Upper lobe of right lung (tissue), 1 donor: ENCODE measurements at places on chromosomes 12 and 14. TPM values are rescaled to one million over a fixed set of nuclear protein-coding genes. Genes with fewer than 3 reads are reported as not detected.

- no peak for DNase-seq
These were observed 137.8 kb upstream of the GSC start for GRCh38 chr14:94907626-94908261.

GRCh38 chr12:12626471-12626870 lies 14.8 kb downstream of the CREBL2 start:
- no peak for DNase-seq

DNA sequence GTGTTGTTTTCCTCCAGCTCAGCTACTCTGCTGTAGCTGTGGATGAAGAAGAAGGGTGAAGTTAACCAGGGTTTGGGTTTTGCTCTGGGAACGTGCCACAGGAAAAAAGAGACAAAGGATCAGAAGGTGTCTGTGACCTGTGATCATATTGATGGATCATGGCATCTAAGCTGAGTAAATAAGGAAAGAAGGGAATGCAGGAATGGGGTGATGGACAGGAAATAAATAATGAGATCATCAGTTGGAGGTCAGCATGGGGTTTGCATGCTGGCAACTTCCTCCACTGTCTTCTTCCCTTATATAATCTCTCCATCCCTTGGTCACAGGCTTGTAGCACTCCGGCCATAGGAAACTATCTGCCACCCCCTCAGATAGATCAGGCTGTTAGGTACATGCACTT lies 430.3 kb upstream of the PDE3A start:
- DNase-seq, result no peak

DNA sequence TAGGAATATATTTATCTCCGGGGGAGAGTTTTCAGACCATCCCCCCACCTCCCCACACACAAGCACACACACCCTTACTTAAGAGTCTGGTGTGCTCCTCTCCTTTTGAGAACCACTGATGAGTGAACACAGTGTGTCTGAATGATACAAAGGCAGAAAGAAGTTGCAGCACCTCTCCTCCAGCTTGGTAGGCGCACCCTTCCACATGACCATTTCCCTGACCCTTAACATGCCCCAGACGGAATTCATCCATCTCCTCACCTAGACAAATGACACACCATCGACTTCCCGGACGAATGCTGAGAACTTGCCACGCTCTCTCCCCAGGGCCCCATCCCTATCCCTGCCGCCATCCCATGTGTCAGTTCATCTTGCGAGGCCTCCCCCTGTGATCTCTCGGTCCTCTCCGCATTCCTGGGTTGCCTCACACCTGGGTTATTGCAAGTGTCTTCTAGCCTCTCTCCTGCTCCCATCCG lies 3.9 kb downstream of the TNFRSF1A start:
- no peak for DNase-seq

GRCh38 chr12:79871621-79872020 lies 63.3 kb downstream of the PPP1R12A start:
- DNase-seq, result no peak

- no peak for DNase-seq
These were observed 448.3 kb downstream of the PCNX1 start for GRCh38 chr14:71355324-71356201.

DNA sequence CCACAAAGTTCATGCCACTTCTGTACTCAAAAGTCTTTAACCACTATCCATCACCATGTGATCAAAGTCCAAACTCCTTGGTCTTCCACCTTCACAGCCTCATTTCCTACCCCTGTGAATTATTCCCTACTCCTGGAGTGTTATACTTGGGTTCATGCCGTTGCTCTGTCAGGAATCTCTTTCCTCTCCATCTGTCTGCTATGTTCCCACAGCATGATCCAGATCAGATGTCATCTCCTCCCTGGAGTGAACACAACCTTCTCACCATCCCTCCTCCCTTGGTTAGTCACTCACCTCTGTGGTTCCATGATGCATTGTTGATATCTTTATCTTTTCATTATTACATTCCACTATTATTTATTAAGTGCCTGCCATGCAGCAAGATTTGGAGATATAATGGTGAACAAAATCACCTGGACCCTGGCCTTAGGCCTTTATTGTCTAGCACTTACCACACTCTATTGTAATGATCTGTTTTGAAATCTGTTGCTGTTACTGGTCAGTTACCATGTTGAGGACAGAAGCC lies 22.4 kb downstream of the LACRT start:
- DNase-seq, result no peak

Gene AMDHD1
- total RNA-seq, result 1.4 TPM

Gene GPR65
- total RNA-seq, result 7.7 TPM
